ENCODE measurements at places on chromosomes 1 and 21. TPM values are rescaled to one million over a fixed set of nuclear protein-coding genes. Genes with fewer than 3 reads are reported as not detected.

Gene OR6Y1
- total RNA-seq: not detected

Gene SMIM1
- not detected for total RNA-seq

Gene PAX7
- not detected for total RNA-seq

Gene ASCL5
- not detected for total RNA-seq

Gene SAMD13
- 1.7 TPM for total RNA-seq

Gene LCE1D
- not detected for total RNA-seq

Gene HORMAD1
- 0.49 TPM for total RNA-seq

Gene LCE2A
- total RNA-seq: not detected

Gene HRNR
- not detected for total RNA-seq

Gene HOOK1
- total RNA-seq: 11.3 TPM

Gene MFAP2
- total RNA-seq: 5.9 TPM

Gene CR1
- total RNA-seq: 0.25 TPM

Gene RGS1
- 12.5 TPM for total RNA-seq

Gene RAB25
- total RNA-seq: not detected

Gene CYP4Z1
- total RNA-seq: 0.25 TPM

Gene TMCO4
- total RNA-seq: 0.49 TPM

Gene RCSD1
- 3.9 TPM for total RNA-seq

Gene LRRC71
- total RNA-seq: 0.25 TPM

Gene FCRL1
- under 0.01 TPM for total RNA-seq

Gene CATSPERE
- 1.2 TPM for total RNA-seq

Gene FCRL4
- not detected for total RNA-seq

Measured in temporal lobe (tissue), 4 donors.